ENCODE measurements at places on chromosomes 6 and 20. TPM values are rescaled to one million over a fixed set of nuclear protein-coding genes. Genes with fewer than 3 reads are reported as not detected.

DNA sequence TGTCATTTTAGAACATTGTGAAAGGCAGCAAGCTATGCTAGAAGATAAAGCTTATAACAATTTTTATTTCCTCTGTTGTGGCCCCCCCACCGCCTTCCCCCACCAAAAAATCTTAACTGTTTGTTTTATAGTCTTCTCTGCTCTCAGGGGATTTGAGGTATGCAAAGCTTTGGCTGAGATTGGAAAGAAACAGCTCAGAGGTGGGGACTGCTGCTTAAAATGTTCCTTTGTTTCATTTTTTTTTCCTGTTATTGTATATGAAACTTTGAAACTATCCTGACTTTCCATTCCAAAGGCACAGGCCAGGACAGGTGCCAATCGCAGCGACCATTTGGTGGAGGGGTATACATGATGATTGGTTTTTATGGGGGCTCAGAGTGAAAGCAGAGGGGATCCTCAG is 114.7 kb upstream of the PHACTR1 start:
- DNase-seq = no peak

GRCh38 chr20:43534791-43535350 is 24.0 kb upstream of the SGK2 start:
- DNase-seq = no peak

- peak; percentile 96 for DNase-seq
These were observed 2.8 kb upstream of the PHF20 start for GRCh38 chr20:35768731-35769664.

DNA sequence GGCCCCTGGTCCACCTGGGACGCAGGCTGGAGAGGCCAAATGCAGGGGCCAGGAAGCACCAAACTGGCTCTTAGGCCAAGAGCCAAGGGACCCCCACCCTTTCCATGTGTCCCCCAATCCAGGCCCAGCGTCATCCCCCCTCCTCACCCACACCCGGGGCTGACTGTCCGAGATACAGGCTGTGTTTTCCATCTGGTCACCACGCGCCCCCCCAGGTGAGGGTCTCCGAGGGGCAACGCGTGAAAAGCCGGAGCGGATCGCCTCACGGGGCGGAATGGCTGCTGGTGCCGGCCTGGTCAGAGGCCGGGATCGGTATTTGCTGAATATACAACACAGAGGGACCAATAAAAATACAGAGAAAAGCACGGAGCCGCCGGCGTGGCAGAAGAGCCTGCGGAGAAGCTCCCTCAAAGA is 5.2 kb upstream of the ABHD16B start:
- DNase-seq = no peak

DNA sequence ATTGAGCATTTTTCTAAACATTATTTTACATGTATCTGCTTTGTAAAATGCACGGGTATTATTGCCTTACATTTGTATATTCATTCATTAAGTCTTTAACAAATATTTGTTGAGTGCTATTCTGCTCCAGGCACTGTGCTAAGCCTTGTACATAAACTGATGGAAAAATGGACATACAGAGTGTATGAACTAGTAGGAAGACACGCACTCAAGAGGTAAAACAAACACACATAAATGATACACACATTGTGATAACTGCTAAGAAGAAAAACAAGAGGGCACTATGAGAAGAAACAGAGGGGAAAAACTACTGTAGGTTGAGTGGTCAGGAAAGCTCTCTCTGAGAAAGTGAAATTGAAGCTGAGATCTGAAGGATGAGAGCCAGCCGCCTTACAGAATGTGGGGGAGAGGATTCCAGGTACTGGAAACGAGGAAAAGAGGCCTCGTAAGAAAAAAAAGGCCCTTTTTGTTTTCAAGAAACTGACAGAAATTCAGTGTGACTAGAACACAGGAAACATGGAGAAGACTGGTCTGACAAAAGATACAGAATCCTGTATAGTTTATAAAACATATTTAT is 117.5 kb downstream of the EYA4 start:
- DNase-seq = no peak

GRCh38 chr6:3281631-3282475 is 23.1 kb downstream of the PSMG4 start:
- no peak for DNase-seq

DNA sequence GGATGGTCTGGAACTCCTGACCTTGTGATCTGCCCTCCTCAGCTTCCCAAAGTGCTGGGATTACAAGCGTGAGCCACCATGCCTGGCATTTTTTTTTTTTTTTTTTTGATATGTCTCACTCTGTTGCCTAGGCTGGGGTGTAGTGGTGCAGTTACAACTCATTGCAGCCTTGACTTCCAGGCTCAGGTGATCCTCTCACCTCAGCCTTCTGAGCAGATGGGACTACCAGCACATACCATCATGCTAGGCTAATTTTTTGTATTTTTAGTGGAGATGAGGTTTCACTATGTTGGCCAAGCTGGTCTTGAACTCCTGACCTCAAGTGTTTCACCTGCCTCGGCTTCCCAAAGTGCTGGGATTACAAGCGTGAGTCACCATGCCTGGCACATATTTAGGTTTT is 34.3 kb downstream of the PHF20 start:
- DNase-seq = no peak

GRCh38 chr6:137471497-137471896 is 22.7 kb downstream of the OLIG3 start:
- DNase-seq = no peak

The FLRT3 gene
- total RNA-seq = 0.05 TPM

The SUN5 gene
- total RNA-seq = not detected

The KIF25 gene
- total RNA-seq = 0.22 TPM

All from left ventricle myocardium inferior (tissue), 1 donor.